Activated naive CD4-positive, alpha-beta T cell treated with anti-CD3 and anti-CD28 coated beads for 36 hours (primary cell): ENCODE measurements at places on chromosomes 12 and 14.

- H3K27ac ChIP-seq: no peak overlapping the region
- no peaks in the 10 kb centered on the region for H3K27me3 ChIP-seq
- no peaks in the 10 kb centered on the region for H3K4me1 ChIP-seq
- no peak for DNase-seq
- H3K36me3 ChIP-seq: no peaks in the 10 kb centered on the region
- no peak overlapping the region for H3K4me3 ChIP-seq
Measured at GRCh38 chr12:60197589-60197988, 601.8 kb downstream of the SLC16A7 start.

GRCh38 chr12:73301530-73301929 lies 1029.4 kb downstream of the TRHDE start:
- H3K27ac ChIP-seq: no peak overlapping the region
- H3K36me3 ChIP-seq: no peaks in the 10 kb centered on the region
- H3K27me3 ChIP-seq: no peaks in the 10 kb centered on the region
- H3K4me3 ChIP-seq: no peak overlapping the region

DNA sequence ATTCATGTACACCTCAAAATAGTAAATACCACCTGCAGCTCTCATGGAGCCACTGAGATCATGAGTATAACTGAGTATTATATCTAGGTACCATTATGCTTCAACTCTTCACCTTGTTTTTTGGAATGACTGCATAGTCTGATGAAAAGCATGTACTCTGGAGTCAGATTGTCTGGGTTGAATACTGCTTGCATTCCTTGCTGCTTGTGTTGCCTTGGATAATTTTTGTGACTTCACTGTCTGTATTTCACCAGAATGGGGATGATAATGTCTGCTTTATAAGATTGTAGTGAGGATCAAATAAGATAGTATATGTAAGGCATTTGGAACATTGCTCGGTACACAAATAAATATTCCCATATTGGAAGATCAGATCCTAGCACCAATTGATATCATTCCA lies 54.2 kb downstream of the SUSD6 start:
- peaks cover 44% of the 10 kb centered on the region for H3K36me3 ChIP-seq
- peaks cover 93% of the 10 kb centered on the region for H3K4me1 ChIP-seq
- no peaks in the 10 kb centered on the region for H3K27me3 ChIP-seq
- H3K27ac ChIP-seq: no peak overlapping the region
- H3K4me3 ChIP-seq: no peak overlapping the region

- no peak overlapping the region for H3K4me3 ChIP-seq
- no peaks in the 10 kb centered on the region for H3K36me3 ChIP-seq
- H3K27me3 ChIP-seq: no peaks in the 10 kb centered on the region
- peaks cover 23% of the 10 kb centered on the region for H3K4me1 ChIP-seq
Measured at GRCh38 chr12:13167226-13167625, 29.3 kb upstream of the EMP1 start.

GRCh38 chr12:31491841-31492598 lies 98.9 kb downstream of the DENND5B start:
- H3K4me3 ChIP-seq: no peak overlapping the region
- no peak for DNase-seq
- no peak overlapping the region for H3K27ac ChIP-seq
- no peaks in the 10 kb centered on the region for H3K4me1 ChIP-seq
- H3K36me3 ChIP-seq: no peaks in the 10 kb centered on the region
